Activated T-cell treated with anti-CD3 and anti-CD28 coated beads, Interleukin-2, amount 50 U/mL, for 72 hours (primary cell): ENCODE measurements at places on chromosomes 4 and X.

- no peak for DNase-seq
Observed at GRCh38 chr4:66564901-66565651, 894.8 kb upstream of the EPHA5 start.

DNA sequence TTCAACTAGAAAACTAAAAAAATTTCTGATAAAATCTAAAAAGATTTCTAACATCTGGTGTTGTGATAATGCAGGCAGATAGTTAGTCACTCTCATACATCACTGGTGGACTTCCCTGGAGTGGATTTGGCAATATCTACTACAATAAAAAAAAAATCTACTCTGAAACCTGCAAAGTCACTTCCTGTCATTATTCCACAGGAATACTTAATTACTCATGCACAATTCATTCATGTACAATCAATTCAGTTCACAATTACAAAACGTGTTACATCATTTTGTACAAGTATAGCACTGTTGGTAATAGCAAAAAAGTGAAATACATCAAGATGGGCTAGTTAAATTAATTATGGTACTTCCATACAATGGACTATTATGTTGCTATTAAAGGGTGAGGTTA lies 16.5 kb upstream of the RHOH start:
- DNase-seq: no peak

DNA sequence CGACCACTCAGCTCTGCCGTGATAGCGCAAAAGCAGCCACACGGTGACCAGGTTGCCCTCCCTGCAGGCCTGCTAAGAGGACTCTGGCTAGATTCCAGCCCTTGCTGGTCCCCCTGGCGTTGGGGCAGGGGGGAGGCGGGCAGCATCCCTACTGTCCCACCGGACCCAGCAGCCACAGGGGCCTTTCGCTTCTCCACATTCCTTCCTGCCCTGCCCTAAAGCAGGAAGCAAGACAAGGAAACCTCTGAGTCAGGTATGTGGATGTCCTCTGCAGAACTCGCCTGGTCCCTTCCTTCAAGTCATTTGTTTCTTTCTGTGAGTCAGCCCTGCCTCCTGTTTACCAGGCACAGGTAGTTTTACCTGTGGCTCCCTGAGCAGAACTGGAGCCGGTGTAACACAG lies 60.2 kb upstream of the CLDN34 start:
- DNase-seq: no peak

GRCh38 chrX:108993909-108994308 lies 257.5 kb upstream of the IRS4 start:
- DNase-seq: no peak

- DNase-seq: no peak
Observed at GRCh38 chr4:74449571-74450297, 4.8 kb downstream of the AREG start.
